ENCODE measurements at places on chromosomes 1 and 21.

DNA sequence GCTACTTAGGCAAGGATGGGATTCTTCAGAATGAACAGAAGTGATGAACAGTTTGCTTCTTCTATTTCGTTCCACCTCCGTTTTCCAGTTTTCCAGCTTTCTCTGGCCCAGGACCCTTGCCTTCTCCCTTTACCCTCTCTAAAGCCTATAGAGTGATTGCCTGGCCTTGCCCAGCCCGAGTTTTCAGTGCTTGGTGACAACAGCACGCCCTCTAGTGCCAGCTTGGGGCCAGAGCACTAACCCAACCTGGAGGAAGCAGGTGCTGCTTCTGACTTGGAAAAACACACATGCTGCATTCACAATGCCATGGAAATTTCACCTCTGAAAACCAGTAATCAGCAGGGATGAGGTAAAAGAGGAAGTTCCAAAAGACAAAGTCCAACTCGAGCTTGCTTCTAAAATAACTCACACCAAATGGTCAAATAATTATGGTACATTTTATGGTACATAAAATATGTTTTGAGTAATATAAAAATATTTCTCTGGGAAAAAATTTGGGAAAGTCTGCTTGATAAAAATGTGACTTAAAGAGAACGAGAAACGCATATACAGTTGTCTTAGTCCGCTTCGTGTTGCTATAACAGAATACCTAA, 26.1 kb downstream of the UBE2T start:
- DNase-seq, result peak; percentile 85

DNA sequence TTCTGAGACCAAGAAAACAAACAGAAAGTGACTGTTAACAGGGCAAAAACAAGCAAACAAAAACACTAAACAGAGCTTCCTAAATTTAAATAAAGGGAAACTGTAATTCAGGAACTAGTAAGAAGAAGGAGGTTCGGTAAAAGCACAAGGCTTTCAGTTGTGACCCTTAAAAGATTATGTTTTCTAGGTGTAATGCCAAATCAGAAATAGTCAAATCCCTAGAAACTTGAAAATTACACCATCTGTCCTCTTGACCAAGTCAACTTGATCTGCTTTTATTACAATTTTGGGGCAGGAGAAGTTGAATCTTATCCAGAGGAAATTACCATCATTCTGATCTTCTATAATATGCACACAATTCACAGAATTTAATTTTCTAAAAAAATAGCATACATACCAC, 754.0 kb upstream of the ADGRL4 start:
- no peak for DNase-seq

DNA sequence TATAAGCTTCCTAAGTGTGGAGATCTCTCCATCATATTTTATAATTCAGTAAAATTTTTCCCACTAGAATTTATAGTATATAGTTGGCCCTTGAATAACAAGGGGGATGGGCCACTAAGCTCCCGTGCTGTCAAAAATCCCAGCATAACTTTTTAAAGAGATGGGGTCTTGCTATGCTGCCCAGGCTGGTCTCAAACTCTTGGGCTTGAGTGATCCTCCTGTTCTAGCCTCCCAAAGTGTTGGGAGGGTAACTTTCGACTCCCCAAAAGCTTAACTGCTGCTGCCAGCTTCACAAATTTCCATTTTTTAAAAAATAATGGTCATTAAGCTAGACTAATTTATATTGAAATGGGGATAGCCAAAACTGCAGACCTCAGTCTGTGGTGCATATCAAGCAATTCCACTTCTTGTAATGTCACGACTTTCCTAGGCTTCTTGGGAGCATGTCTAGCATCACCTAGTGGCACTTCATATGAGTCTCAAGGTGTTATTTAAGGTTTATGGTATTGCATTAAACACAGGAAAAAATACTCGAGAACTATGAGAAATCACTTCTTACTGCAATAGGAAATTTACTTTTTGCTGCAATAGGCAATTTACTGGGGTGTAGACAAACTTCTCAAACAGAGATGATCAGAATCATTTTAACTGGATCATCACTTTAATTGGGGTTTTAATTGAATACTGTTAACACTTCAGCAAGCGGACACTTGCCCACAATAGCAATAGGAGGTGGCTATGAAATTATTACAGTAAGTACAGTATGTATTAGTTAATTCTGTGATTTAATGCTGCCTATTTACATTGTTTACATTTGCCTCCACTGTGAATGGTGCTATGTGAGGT, 19.3 kb upstream of the ACTA1 start:
- DNase-seq, result no peak

- no peak for DNase-seq
Measured at GRCh38 chr1:227635596-227635995, 72.2 kb downstream of the ZNF678 start.

GRCh38 chr1:235783148-235783776, 83.4 kb downstream of the LYST start:
- no peak for DNase-seq

GRCh38 chr1:218617986-218618385, 272.9 kb downstream of the TGFB2 start:
- DNase-seq, result no peak

DNA sequence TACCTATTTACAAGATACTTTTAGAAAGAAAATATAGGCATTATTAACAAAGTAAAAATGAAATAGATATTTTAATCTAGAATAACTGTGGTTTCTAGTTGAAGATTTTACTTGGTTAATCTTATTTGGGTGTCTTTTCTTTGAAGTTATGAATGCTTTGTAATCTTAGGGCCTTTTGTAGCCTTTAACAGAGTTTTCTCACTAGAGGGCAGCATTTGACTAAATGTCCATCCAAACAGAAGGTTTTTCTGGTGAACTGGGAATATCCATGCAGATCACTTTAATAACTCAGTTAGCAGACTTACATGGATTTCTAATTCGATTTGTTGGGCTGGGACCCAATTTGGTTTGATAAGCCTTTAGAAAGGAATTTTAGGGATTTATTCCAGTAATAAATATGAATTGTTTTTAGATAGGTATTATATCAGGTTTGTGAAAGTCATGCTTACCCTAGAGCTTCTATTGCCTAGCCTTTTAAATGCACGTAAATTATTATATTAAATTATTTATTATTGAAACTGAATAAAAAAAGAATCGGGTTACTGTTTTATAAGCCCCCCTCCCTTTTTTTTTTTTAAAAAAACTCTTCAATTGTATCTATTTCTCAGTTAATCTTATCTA, 119.7 kb downstream of the ZNF326 start:
- DNase-seq, result peak; percentile 11

DNA sequence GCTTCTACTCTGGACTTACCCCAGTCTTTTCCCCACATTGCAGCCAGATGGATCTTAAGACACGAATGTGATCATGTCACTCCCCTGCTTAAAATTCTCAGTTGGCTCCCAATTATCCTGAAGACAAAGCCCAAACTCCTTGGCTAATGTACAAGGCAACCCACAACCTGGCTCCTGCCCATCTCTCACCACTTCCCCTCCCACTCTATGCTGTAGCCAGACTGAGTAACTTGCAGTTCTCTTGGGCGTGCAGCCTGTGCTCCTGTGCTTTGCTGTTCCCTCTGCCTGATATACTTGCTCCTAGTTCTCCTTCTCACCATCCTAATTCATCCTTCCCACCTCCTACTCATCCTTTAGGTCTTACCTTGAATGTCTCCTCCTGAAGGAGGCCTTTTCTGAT, 56.2 kb downstream of the LGR6 start:
- no peak for DNase-seq

DNA sequence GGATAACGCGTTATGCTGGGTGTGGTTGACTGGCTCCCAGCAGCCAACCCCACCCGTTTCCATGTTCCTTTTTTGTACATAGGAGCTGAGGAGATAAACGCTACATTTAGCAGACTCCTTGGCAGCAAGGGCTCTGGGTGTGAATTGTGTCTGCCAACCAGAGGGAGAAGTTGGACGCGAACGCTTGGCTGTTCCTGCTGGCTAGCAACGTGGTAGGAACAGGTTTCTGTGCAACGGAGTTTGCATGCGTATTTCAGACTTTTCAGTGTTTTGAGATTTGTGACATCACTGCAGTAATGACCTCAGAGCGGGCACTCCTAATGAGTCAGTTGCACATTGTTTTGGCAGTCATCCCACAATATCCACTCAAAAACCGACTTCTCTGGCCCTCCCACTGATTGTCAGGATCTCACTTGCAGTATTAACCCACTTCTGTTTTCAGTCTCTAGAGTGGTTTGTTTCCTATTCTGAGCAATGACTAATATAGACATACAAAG, 98.7 kb upstream of the RGS1 start:
- no peak for DNase-seq
